ENCODE measurements at places on chromosomes 3 and 15.

GRCh38 chr3:11195721-11196332 is 41.5 kb downstream of the HRH1 start:
- DNase-seq = no peak

GRCh38 chr3:64796607-64797399 is 109.0 kb upstream of the ADAMTS9 start:
- no peak for DNase-seq

DNA sequence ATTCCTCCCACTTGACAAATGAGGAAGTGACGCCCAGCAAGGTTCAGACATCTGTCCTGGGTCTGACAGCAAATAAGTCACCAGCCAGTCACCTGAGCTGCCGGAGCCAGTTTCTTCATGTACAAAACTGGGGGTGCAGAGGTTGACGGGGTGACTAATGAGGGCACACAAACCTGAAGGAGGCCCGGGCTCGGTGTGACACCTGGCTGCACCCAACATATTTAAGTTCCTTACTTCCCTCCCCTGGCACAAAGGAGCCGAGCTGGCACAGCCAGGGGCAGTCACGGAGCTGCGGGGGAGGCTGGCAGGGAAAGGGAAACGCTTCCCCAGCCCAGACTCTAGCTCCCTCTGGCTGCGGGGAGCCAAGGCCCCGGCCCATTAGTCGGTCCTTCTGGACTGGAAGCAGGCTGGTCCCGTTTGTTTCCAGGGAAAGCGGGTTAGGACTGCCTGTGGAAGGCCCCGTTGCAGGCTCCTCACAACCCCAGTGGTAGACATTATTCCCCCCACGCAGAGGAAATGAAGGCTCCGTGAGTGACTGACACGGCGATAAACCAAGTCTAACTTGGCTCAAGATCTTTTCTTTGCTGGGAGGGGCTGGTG is 2.3 kb downstream of the FBXL22 start:
- DNase-seq = peak; percentile 54

DNA sequence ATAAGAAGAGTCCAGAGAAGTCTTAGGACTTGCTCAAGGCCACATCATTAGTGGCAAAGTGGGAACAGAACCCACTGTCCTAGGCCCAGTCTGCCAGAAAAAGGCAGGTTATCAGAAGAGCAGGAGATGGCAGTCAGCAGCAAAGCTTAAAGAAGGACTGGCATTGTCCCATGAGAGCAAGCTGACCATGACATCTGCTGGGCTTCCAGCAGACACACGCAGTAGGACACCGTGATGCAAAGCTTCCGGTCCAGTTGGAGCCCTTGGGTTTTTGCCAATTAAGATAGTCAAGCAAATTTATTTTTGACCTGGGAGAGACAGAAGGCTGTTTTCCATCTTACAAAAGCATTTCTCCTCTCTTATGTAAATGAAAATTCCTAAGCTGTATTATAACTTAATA is 42.1 kb downstream of the ZBTB38 start:
- DNase-seq = no peak

DNA sequence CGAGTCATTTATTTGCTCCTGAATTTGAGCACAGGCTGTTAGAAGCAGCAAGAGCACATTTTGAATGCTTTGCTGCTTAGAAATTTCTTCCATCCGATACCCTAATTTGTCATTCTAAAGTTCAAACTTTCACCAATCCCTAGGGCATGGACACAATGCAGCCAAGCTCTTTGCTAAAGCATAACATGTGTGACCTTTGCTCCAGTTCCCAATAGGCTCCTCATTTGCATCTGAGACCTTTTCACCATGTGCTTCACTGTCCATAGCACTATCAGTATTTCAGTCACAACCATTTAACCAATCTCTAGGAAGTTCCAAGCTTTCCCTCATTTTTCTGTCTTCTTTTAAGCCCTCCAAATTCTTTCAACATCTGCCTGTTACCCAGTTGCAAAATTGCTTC is 1333.1 kb downstream of the SI start:
- no peak for DNase-seq

DNA sequence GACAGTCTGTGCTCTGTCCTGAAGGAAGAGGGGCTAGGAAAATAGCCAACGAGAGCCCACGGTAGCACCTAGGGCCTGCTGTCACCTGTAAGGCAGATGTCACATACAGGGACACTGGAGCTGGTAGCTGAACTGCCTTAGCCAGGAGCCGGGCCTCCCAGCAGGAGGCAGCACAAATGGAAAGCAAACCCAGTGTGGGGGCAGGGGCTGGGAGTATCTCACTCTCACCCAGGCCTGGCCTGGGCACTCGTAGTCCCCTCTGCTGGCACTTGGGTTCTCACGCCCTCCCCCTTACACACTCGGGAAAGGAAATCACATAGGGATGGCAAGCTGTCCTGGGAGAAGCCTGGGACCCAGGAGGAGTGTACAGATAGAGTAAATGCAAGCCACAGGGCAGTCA is 173.1 kb upstream of the CHRNA7 start:
- no peak for DNase-seq

- no peak for DNase-seq
Measured at GRCh38 chr3:41426485-41426884, 227.2 kb downstream of the CTNNB1 start.

- no peak for DNase-seq
Measured at GRCh38 chr15:95327661-95328060, 1002.8 kb upstream of the NR2F2 start.

GRCh38 chr3:111781561-111782446 is 77.3 kb upstream of the PHLDB2 start:
- no peak for DNase-seq

GRCh38 chr3:89762405-89762804 is 655.0 kb downstream of the EPHA3 start:
- DNase-seq = no peak

GRCh38 chr15:88431441-88431840 is 35.7 kb downstream of the MRPL46 start:
- DNase-seq = no peak

GRCh38 chr15:96209285-96209735 is 121.2 kb upstream of the NR2F2 start:
- DNase-seq = no peak

DNA sequence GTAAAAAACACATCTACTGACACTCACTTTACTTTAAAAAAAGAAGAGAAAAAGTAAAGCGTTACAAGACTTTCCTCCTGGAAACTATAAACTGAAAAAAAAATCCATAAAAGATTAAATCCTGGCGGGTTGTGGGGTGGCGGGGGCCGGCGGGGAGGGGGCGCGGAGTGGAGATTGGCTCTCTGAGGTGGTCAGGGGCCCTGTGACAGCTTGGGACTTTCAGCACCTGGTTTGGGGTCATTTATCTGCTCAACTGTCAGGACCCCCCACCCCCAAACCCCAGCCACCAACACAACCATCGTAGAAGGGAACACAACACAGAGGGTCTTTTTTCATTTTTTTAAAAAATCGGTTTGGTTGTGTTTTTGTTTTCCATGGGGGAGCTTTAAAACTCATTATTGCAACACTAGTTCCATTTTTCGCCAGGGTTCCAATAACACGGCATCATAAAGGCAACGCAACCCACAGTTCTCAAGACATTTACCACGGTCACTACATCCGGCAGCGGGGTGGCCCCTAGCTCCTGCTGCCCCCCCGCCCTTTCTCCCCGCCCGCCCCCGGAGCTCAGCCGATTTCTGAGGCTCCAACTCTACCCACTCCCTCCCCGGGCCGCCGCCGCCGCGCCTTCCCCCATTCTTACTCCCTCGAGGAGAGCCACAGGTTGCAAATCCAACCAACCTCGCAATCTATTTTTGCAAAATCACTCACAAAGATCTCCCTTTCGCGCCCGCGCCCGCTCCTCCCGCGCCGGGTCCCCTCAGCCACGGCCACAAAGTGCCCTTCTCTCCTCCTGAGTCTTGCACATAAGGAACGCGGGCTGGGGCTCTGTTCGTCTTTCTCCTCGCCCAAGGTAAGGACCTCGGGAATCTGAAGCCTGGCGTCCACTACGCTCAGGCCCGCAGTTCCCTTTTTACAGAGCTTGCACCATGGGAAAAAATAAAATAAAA is 1.8 kb downstream of the BCL6 start:
- no peak for DNase-seq

- DNase-seq = no peak
Measured at GRCh38 chr3:49716169-49716568, 3.3 kb downstream of the AMIGO3 start.

DNA sequence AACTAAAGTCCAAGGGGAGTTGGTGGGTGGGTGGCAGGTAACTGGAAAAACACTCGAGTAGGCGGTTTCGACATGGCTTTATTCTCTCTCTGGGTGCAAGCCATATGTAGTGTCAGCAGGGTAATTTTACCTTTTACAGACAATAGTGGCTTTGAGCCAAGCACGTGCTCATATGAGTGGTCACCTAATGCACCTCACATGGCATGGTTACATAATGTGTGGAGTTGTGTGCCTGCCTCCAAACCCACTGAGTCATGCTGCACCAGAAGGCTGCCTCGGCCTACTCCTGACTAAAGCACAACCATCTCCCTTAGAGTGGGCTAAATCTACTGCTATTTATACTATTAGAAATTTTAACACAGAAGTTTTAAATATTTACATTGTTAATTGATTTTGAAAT is 16.5 kb downstream of the CCRL2 start:
- DNase-seq = no peak

DNA sequence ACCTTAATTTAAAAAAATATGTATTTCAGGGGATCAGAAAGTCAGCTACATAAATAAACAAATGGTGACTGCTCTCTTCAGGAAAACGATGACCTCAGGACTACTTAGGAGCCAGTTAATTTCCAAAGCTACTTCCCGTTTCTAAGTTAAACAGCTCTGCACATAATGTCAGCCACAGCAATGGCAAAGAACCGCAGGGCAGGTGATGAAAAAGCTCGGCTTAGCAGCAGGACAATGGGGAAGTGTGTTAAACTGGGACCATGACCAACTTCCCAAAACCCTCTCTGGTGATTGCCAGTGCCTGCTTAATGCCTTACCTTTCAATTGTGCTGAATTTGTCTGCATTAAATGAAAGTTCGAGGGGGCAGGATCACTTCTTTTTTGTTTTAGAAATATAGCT is 258.9 kb downstream of the FHIT start:
- DNase-seq = no peak

DNA sequence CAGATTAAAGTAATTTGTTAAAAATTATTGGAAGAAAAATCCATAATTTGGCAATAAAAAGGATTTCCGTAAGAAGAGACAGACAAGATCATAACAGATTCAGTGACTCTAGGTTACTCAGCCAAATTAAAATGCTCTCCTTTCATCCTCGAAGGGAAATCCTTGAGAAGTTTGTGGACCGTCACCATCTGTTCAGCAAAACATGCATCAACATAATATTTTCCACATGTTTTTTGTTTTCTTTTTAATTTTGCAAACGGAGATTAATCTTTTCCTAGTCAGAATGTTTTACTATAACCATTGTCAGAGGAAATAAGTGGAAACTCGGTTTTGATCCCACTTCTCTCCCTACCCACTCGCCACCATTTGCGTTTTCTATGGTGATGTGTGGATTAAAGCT is 128.3 kb downstream of the TMCO5A start:
- DNase-seq = no peak

GRCh38 chr3:152299249-152299976 is 30.7 kb downstream of the MBNL1 start:
- no peak for DNase-seq

- DNase-seq = peak; percentile 30
Measured at GRCh38 chr15:66253418-66254088, at the start of gene MEGF11. Gene MEGF11, minus strand, starts transcription at chr15:66253750. Its CDS starts 125,347 bp downstream, at chr15:66128403.

GRCh38 chr3:164230385-164231094 is 847.8 kb downstream of the SI start:
- no peak for DNase-seq

GRCh38 chr3:127747751-127748521 is 74.4 kb downstream of the MGLL start:
- no peak for DNase-seq

- DNase-seq = peak; percentile 38
Measured at GRCh38 chr3:99872923-99873254, 55.2 kb downstream of the CMSS1 start.

GRCh38 chr3:159850481-159850880 is 138.2 kb upstream of the IL12A start:
- DNase-seq = no peak

GRCh38 chr3:128349963-128350599 is 116.6 kb downstream of the DNAJB8 start:
- no peak for DNase-seq

DNA sequence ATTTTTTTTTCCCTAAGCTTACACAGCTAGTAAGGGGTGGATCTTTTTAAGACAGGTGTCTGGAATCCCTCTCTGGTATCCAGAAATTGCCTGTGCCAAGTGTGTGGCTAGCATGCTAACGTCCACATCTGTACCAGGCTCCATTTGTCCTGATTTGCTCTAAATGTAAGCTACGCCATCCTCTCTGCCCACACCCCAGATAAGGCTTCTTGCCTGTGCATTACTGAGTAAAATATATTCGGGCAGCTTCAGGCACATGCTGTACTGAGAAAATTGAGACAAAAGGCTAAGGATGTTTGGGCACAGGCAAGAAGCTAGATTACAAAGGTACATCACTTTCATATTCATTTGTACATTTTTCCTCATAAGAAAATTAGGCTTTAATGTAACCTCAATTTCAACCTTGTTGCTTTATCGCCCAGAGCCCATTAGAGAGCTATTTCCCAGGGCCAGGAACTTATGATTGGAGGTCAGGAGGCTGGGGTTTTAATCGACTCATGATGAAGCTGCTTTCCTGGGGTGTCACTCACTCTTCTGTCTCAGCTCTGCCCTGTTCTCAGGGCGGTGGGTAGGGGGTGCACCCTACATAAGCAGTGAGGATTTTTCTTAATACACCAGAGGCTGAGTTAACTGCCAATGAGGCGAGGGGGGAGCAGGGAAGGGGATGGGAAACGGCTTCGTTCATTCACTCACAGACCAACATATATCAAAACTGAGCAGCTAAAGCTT is 106.3 kb downstream of the RORA start:
- no peak for DNase-seq

GRCh38 chr3:141268791-141269190 is 37.2 kb downstream of the PXYLP1 start:
- DNase-seq = no peak

DNA sequence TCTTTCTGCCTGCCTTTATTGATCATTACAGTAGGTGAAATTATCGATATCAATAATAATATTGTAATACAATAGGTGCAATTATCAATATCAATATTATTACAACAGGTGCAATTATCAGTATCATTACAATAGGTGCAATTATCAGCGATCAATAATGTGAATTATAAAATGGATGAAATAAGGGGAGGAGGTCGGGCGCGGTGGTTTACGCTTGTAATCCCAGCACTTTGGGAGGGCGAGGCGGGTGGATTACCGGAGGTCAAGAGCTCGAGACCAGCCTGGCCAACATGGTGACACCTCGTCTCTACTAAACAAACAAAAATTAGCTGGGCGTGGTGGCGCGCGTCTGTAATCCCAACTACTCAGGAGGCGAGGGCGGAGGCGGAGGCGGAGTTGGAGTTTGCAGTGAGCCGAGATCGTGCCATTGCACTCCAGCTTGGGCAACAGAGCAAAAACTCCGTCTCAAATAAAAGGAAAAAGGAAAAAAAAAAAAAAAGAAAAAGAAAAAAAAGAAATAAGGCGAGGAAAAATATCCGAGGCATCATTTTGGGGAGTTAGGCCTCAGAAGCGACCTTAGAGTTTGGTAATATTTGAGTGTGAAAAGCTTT is 611 bp upstream of the BNIP2 start:
- DNase-seq = no peak
